ENCODE measurements at places on chromosomes 11 and 22.

- no peak for DNase-seq
Measured at GRCh38 chr11:105986554-105986953, 35.5 kb downstream of the MSANTD4 start.

DNA sequence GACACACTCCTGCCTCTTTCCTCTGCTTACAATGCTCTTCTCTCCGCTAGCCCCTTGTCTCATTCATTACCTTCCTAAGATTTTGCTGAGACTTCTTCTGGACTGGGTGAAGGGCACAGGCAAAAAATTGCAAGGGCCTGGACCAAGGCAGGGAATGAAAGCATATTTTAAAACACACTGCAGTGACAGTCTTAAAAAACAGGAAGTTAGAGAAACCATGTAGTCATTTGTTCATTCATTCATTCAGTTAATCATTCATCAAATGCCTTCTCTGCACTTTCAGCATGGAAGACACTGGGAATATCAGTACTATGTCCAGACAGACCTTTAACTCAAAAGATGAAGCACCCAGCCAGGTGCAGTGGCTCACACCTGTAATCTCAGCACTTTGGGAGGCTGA lies 44.9 kb upstream of the SWAP70 start:
- DNase-seq, result no peak

DNA sequence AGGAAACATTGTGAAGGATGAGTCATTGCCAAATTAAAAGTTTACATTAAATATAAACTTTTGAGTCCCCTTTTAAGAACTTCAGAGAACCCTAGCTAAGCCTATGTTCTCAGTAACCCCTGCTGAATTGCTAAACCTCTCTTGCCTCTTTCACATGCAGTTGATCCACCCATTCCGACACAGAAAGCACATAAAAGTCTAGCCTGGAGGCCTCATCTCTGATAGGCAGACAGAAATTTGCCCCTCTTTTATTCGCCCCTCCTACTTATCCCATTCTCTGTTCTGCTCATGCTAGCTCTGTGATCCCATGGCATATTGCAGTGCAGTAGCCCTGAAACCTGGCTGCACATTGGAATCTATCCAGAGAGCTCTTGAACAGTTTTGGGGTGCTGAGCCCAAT lies 58.2 kb upstream of the PDE3B start:
- no peak for DNase-seq

DNA sequence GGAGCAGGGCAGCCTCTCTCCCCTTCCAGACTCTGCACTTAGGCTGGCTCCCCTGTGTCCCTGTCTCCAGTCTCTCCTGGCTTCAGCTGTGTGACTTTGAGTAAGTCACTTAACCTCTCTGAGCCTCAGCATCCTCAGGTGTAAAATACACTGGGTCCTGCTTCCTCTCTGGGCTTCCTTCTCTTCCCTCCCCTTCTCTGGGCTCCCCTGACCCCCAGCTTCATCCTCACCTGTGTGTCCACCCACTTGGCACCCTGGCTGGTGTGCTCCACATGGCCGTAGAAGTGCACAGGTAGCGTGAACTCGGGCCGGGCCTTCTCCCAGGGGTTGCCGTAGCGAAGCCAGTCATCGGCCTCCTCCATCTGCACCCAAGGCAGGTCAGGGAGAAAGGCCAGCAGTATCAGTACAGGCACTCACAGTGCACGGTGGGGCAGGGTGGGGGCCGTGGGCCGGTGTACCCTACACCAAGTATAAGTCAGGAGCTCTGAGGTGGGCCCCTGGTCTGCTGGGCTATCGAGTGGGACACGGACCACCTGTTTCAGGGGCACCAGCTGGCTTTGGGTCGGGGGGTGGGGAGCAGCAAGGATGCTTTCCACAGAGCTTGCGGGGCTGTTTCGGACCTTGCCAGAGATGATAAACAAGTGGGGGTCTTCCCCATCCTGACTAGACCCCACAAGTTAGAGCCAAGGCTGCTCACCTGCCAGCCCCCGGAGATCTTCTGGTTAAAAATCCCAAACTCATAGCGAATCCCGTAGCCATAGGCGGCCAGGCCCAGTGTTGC lies 2.0 kb downstream of the PYGM start:
- DNase-seq, result no peak

DNA sequence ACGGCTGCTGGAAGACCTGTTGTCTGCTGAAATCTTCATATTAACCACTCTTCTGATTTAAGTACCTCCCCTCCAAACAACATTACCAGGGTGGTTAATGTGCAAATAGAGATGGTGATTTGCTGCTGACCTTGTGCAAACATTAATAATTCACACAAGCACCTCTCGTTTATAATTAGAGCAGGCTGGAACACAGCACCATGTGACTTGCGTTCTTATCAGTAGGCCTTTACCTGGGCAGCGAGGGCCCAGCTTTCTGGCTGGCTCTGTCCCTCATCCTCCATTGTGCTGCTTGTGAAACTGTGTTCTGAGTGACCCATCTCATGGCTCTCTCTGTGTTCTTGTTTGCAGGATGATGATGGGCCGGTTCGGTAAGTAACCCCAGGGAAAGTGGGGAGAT lies 41.0 kb upstream of the PARVG start:
- DNase-seq, result no peak

DNA sequence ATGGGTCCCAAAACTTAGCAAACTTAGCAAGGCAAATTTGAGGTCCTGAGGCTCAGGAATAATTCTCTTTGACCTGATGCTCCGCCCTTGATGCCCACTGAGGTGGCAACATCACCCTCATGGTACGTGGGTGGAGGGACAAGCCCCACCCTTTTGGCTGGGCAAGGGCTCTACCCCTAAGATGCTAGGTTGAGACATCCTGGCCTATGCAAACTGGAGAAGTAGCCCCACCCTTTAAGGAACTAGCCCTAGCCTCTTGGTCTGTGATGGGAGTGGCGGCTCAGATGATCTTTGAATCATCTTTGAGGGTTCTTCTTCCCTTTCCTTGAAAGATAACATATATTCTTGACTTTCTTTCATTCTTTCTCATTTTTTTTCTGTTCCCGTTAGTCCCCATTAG lies 32.9 kb downstream of the CABIN1 start:
- DNase-seq, result no peak

- DNase-seq, result no peak
Measured at GRCh38 chr11:11558396-11558795, 63.4 kb downstream of the GALNT18 start.

DNA sequence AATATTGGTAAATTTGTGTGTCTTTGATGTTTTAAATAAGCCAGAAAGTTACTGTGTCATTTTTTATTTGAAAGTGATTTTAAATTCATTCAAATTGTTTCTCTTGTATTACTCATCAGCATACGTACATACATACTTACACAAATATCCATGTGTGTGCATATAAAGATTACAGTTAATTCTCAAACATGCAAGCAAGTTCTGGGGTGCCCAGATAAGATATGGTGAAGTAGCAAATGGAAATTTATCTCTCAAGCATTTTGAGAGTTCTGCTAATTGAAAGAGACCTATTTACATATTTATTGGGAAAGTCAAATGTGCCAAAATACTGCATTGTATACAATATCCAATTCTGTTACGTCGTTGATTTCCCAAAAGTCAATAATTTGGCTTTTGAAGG lies 1024.0 kb upstream of the CNTN5 start:
- no peak for DNase-seq
